ENCODE measurements at places on chromosomes 2 and 18.

- DNase-seq = peak; percentile 81
- peaks cover 26% of the 10 kb centered on the region for H3K27me3 ChIP-seq
- H3K4me1 ChIP-seq = peaks cover 36% of the 10 kb centered on the region
- H3K27ac ChIP-seq = no peak overlapping the region
- no peaks in the 10 kb centered on the region for H3K36me3 ChIP-seq
- peak overlapping the region; percentile 6 for H3K4me3 ChIP-seq
Measured at GRCh38 chr2:1750933-1751766, 6.8 kb upstream of the PXDN start.

- no peak overlapping the region for H3K27ac ChIP-seq
- peaks cover 16% of the 10 kb centered on the region for H3K36me3 ChIP-seq
- H3K4me1 ChIP-seq = peaks cover 3% of the 10 kb centered on the region
- H3K27me3 ChIP-seq = no peaks in the 10 kb centered on the region
Measured at GRCh38 chr2:23642516-23642915, 257.5 kb downstream of the KLHL29 start.

- H3K4me3 ChIP-seq = peak overlapping the region; percentile 90
- peaks cover 40% of the 10 kb centered on the region for H3K4me1 ChIP-seq
- H3K27me3 ChIP-seq = peaks cover 5% of the 10 kb centered on the region
- peak overlapping the region; percentile 98 for H3K27ac ChIP-seq
- peaks cover 19% of the 10 kb centered on the region for H3K36me3 ChIP-seq
- DNase-seq = no peak
Measured at GRCh38 chr2:8676921-8677645, 4.8 kb upstream of the ID2 start.

GRCh38 chr2:216950547-216950946 lies 90.7 kb upstream of the TNP1 start:
- H3K27ac ChIP-seq = no peak overlapping the region
- no peak overlapping the region for H3K4me3 ChIP-seq

- H3K27ac ChIP-seq = peak overlapping the region; percentile 83
- peaks cover 3% of the 10 kb centered on the region for H3K27me3 ChIP-seq
- peaks cover 79% of the 10 kb centered on the region for H3K4me1 ChIP-seq
- H3K4me3 ChIP-seq = peak overlapping the region; percentile 57
- peaks cover 47% of the 10 kb centered on the region for H3K36me3 ChIP-seq
Measured at GRCh38 chr2:203400805-203401585, 72.8 kb downstream of the ABI2 start.

DNA sequence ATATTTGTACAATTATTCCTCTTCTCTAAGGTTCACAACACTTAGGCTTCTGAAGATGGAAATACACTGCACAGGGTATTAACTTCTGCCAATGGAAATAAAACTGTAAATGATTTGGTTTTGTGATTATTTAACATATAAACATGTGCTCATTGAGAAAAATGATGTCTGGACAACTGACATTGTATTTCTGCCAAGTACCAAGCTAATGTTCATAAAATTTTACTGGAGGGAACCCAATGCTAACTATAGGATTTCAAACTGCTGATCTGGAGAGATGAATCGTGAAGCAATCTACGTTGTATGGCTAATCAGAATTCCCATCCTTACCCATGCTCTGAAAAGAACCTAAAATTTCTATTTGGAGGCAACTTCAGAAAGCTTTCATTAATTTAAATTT lies 279.7 kb downstream of the NRXN1 start:
- no peaks in the 10 kb centered on the region for H3K27me3 ChIP-seq
- DNase-seq = no peak
- H3K4me1 ChIP-seq = no peaks in the 10 kb centered on the region
- no peaks in the 10 kb centered on the region for H3K36me3 ChIP-seq
- H3K27ac ChIP-seq = no peak overlapping the region

DNA sequence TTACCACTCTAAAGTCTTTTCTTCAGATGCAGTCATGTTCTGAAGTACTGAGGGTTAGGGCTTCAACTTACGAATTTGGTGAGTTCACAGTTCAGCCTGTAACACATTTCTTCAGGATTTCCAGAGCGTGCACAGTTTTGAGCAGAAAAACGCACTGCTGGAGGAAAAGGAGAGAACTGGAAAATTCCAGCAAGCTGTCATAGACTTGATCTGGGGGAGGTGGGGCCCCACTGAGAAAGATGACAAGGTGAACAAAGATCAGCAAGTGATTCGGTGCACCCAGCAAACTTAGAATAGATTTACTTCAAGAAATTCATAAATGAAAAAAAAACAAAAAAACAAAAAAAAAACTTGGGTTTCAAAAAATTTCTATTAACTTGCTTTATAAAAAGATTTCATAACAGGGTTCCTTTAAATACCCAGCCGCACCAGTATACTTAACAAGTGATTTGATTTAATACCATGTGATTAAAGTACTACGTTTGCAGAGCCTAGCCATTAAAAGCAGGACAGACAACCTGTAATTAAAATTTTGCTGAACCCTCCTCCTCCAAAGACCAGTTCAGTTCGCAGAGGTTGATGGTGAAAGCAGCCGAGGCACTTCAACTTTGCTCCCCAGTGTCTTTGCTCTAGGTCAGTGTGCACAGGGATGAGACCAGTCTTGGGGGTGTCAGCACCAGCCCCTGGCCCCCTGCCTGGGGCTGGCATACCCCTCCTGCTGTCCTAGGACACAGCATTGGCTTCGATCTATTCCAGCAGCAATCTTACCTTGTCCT lies 30.5 kb downstream of the CTIF start:
- no peak for DNase-seq
- H3K27ac ChIP-seq = no peak overlapping the region
- H3K27me3 ChIP-seq = peaks cover 4% of the 10 kb centered on the region
- peaks cover 66% of the 10 kb centered on the region for H3K4me1 ChIP-seq

Data from HFFc6 (cell line).